ENCODE measurements at places on chromosomes 7 and 10.

DNA sequence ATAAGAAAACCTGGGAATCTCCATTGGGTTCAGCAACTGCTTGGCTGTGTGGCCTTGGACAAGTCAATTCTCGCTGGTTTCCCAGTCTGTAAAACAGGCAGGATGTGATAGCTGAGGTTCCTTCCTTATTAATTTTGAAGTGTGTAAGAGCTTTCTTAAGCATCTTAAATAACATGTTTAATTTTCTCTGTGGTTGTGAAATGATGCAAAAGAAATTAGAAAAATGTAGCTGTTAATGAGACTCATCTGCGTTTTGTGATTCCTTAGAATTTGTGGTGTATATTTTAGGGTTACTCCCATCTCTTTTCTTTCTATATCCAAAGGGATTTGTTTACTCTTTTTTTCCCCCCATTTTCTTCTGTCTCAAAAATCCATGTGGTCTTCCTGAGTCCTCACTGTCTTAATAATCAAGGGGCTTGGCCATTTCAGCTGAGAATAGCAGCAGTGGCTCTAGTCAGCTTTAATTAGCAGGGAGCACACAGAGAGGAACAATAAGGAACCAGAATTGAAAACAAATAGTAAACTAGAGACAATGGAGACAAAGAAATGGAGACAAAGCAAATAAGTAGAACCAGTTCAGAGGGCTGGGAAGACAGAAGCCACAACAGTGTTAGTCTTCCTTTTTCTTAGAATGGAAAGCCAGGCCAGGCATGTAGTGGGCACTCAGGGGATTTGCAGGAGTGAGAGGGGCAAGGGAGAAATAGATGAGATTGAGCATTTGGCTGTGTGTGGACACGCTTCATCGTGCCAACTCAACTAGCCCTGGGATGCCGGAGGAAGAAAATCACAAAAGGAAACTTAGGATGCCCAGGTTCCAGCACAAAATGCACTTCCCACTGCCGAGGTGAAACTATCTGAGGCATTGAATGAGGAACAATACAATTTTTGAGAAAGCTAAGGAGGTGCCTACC is 93.9 kb downstream of the CHN2 start:
- no peak for DNase-seq

GRCh38 chr7:17368856-17369524 is 70.5 kb downstream of the AHR start:
- DNase-seq, result no peak

DNA sequence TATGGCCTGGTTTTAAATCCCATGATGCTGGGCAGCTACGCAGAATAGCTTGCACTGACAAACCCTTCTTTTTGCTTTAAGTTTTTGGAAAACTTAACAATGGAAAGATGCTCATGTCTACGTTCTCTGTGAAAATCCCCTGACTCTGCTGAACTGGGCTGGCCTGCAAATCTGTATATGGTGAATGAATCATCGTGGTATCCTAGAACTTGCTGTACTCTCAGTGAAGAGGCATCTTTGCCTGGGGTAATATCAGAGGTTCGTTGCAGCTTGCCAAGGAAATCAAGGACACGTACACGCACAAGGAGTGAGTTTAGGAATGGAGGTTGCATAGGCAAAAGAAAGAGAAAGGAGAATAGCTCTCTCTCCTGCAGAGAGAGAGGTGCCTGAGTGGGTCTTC is 382.0 kb upstream of the ADARB2 start:
- no peak for DNase-seq

DNA sequence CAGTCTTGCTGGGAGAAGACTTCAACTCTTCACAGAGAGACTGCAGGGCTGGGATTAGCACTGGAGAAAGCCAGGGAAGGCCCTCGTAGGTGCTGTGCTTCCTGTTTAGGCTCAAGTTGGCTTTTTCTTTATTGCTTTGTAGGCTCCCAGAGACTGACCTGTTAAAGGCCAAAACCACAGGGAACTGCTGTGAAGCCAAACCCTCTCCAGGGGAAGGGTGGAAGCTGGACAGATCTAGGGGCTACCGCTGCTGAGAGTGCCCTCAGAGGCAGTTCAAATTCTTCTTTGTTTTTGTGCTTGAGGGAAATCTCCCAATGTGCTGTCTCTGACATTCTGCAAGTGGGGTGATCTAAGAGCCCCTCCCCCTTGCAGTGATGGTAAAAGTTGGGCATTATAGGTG is 198.4 kb downstream of the CNTNAP2 start:
- no peak for DNase-seq

DNA sequence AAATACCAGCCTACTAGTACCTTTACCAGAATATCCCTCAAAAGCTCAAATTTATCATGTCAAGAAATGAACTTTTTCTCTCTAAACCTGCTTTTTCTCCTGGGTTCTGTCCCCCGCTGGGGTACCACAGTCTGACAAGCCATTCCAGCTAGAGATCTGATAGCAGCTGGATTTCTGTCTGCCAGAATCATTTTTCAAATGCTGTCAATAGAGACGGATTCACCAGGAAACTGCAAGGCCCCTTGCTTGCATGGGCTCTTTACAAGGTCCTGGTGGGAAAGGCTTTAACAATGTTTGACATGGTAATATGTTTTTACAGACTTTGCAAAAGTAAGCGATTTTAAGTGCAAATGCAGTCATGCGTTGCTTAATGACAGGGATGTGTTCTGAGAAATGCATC is 4.9 kb upstream of the ANXA11 start:
- DNase-seq, result no peak
